ENCODE measurements at places on chromosomes 3 and 15.

- DNase-seq = no peak
Observed at GRCh38 chr3:113124256-113124830, 87.0 kb upstream of the BOC start.

DNA sequence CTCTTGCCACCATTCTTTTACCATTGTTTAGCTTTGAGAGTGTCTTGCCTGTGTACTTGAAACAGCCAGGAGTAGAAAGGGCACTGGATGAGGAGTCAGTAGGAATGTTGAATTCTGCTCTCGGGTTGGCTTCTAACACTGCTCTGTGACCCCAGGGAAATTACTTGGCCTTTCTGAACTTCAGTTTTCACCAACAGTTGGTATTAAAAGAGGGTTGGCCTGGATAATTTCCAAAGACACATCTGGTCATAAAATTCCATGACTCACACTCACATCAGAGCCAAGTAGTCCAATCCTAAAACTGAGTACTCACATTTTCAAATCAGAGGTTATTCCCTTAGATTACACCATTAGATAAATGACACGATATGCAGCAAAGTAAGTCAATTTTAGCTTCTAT, 141.6 kb downstream of the ECT2 start:
- no peak for DNase-seq

DNA sequence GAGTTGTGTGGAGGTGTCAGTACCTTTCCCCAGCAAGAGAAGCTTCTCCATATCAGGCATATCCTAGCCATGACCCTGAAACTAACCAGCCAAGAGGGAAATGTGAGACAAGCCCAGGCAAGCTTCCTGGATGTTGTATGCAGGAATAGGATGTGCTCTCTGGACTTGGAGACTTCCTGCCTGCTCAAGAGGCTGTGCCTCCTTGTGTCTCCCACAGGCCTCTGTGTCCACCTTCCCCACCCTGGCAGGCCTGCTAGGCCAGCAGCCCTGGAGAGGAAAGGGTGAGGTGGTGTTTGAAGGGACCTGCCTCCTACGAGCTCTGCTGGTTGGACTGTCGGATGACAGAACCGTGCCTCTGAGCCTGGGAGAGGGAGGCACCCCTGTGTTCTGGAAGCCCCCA, 2.1 kb upstream of the DYNLT2B start:
- DNase-seq = no peak

DNA sequence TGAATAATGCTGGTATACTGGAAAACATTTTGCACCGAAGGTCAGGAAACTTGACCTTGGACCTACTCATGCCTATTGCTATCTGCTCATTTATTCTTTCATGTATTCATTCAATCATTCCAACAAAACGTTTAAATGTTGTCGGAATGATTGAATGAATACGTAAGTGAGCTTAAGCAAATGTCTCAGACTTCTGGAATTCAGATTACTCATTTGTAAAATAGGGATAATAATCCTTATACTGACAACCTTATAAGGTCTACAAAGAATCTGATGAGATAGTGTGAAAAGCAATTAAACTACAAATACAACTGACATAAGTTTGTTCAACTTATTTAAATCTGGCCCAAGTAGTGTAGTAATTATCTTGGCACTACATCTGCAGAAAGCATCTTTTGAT, 288.7 kb downstream of the WDR72 start:
- no peak for DNase-seq

GRCh38 chr3:52678265-52679198, 7.2 kb downstream of the PBRM1 start:
- no peak for DNase-seq

DNA sequence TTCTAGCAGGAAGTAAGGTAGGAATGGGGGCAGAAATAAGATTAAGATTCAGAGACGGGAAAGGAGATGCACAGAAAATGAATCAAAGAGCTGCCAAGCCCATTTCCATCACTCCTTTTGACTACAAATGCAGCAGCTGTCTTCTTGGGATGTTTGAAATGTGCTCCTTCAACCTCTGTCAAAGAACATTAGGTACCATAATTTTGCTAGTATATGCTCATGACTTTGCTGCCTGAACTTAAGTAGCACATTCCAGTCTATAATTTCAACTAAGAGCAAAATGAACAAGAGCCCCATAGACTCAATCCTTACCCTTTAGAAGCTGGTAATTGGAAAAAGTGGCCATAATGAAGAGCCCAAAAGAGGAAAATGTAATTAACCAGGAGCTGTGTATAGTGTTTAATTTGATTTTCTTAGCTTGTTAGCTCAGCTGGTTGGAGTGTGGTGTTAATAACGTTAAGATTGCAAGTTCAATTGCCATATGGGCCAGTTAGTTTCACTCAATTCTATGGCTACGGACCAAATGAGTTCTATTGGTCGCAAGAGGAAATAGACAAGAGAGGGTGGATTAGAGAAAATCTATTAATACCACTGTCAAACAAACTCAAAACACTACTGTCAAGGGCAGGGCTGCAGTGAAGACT, 349.9 kb downstream of the ZBBX start:
- no peak for DNase-seq

DNA sequence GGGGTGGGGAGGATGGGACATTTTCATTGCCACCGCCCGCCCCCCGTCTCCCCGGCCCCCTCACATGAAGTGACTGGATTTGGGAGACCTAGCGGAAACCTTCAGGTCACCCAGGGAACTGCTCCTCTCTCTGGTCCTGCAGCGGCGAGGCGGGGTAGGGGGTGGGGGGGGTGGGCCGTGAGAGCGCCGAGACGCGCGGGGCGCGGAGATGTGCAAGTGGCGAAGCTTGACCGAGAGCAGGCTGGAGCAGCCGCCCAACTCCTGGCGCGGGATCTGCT, 712 bp upstream of the MME start:
- DNase-seq = no peak

DNA sequence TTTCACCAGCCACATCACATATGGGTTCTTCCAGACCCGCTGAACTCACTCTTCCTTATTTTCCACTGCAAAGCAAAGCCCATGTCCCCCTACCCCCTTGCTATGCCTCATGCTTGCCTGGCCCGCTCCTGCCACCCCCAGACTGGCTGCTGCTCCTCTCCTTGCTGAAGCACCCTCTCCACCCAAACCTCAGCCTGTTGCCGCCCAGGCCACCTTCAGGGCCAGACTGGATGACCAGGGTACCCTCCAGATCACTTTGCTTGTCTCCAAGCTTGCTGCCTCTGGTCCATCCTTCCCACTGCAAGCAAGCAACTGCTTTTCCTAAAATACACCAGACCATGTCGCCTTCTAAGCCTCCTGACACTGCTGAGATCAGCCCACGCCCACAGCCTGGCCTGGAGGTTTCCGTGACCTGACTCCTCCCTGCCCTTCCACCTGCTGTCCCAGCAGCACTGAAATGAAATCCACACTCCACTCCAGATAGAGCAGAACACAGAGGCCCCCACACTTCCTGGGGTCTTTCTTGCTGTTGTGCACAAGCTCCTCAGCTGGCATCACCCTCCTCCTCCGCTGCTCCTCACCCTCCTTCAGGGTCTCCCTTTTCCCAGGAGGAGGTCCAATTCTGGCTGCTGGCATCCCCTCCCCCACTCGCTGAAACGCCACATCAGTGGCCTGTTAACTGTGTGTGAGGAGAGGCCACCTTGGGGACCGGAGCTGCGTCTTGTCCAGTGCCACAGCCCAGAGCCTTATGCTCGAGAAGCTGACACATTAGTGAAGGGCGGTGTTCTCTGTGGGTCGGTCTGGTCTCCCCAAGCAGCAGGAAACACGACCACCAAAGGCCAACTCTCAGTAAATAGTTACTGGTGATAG, 99.1 kb downstream of the ADCY5 start:
- no peak for DNase-seq

DNA sequence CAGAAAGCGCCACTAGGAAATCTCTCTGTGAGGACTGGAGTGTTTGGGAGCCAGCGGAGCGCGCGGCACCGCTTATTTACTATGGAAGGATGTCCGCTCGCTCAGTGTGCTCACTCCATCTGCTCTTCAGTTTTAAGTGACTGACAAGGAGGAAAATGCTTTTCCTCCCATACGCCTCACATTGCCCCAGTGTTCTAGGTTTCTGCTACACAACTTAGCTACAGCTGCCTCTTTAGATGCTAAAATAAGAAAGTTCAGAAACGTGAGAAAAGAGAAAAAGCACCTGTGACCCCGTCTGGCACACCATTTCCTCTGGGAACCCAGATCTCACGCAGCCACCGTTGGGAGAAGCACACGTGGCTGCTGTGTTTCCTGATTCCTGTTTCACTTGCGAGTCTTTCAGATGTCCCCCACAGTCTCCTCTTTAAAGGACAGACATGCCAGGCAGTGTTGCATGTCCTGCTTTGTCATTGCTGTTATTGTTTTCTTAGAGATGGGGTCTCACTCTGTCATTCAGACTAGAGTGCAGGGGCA, 11.7 kb upstream of the MUSTN1 start:
- no peak for DNase-seq

DNA sequence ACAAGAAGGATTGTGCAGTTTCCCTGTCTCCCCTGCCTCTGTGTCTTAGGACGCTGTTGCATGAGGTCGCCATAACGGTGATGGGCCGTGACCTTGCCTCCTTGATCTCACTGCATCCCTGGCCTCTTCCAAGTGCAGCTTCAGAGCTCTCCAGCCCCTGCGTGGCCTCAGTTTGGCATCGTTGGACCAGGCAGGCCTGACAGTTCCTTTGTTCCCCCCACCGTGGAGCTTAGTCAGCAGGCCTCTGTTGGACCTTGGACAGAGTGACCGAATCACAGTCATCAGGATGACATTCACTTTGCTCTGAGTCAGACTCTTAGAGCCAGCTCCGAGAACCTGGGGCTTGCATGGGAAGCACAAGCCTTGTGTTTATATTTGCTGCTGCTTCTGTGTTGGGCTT, 139.4 kb downstream of the OPA1 start:
- no peak for DNase-seq

DNA sequence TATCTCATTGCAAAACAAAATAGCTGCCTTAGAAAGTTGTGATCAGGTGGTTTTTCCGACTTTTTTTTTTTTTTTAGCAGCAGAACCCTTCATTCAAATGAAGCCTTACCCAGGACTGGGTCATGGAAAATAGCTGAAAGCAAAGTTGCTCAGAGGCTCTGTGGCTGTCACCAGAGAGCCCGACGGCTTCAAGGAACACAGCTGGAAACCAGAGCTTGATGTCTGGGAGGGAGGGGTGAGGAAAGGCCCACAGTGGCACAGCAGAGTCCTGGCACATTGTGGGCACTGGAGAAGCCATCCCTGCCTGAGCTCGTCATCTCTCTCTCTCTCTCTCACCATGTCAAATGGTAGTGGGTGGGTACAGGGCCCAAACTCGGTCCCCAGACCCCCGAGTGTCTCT, 77.5 kb downstream of the RPN1 start:
- no peak for DNase-seq

DNA sequence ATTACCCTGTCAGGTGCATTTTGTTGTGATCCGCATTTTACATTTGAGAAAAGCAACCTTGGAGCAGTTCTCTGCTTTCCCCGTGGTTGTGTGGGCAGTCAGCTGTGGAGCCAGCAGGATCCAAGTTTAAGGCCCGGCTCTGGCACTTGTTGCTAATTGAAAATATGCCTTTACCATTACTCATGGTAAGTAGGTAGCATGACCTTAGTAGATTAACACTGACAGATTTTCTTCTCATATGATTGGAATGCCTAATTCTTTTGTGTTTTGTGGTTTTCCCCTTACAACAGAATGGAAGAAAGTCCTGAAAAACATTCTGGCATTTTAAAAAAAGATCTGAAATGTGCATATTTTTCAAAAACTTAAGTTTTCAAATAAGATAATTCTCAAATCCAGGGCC, 246.5 kb upstream of the LRRN1 start:
- DNase-seq = no peak

DNA sequence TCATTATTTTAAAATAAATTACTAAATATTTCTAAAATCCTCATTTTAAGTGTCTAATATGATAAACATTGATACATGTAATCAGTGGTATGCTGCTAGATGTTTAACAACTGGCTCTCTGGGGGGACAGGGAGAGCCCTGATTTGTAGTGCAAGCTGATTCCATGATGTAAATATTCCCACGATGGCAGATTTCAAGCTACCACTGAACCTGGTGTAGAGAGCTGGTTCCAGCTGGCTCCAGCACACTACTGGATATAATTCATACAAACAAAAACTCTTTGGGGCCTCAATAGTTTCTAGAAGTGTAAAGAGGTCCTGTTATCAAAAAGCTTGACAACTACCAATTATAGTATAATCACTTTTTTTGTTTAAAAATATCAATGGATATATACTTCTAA, 316.2 kb downstream of the SLC9A9 start:
- no peak for DNase-seq

- DNase-seq = no peak
Observed at GRCh38 chr3:195448205-195448875, 5.5 kb upstream of the ACAP2 start.

GRCh38 chr3:121232309-121233225, 313.2 kb downstream of the POLQ start:
- DNase-seq = no peak

GRCh38 chr3:184022323-184022722, 4.6 kb upstream of the ABCC5 start:
- DNase-seq = no peak

- DNase-seq = no peak
Observed at GRCh38 chr15:64209680-64210334, 47.0 kb upstream of the PPIB start.

GRCh38 chr15:84608707-84609284, 8.0 kb downstream of the ZSCAN2 start:
- no peak for DNase-seq

DNA sequence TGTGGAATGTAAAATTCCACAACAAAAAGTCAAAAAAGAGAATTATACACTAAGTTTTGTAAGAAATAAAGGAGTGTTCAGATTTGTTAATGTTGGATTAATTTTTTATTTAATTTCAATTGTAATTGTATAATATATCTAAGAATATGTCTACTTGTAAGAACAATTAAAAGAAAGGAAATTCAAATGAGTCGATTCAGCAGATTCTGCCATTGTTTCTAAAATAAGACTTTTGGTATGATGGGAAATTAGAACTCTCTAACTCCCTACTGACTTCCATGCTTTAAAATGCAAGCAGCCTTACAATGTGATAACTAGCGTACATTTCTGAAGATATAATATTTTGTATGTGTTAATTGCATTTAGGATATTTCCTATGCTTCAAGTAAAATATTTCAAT, 395.9 kb upstream of the ZNF717 start:
- DNase-seq = no peak

DNA sequence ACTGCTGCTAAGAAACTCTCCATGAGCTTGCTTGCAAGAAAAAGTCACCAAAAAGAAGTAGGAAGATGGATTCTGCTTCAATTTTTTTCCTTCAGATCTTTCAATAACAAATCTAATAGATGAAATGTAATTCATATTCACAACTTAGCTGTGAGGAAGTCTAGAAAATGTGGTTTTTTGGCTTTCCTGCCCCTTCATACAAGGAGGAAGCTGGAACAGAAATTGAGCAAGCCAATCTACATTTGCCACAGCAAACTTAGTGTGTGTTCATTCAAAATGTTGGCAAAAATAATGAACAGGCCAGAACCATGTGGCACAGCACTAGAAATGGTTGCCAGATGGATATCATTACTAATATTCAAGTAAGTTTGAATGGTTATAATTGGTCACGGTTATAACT, 93.2 kb upstream of the NEDD4 start:
- DNase-seq = no peak

GRCh38 chr3:150377601-150378300, 30.3 kb upstream of the TSC22D2 start:
- DNase-seq = no peak
